ENCODE measurements at places on chromosomes 6 and 20.

DNA sequence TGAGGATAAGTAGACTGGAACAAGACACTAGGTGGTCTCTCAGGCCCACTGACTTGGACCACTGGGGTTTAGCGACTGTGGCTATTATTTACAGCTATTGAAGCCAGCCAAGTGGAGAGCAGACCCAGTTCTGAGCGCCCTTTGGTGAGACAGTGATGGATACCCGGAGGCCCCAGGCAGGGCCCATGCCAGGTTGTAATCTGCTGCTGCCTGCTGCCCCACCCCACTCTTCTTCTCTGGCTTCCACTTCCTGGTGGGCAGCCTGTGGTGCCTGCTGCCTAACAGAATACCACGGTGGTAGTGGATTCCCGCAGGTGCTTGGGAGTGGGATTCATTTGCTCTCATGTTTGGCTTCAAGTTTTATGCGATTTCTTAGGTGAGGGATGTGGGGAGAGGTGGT, 570 bp downstream of the RAB44 start:
- no peaks in the 10 kb centered on the region for H3K27me3 ChIP-seq
- peaks cover 40% of the 10 kb centered on the region for H3K4me1 ChIP-seq
- H3K27ac ChIP-seq, result no peak overlapping the region
- DNase-seq, result no peak
- H3K4me3 ChIP-seq, result no peak overlapping the region
- H3K36me3 ChIP-seq, result no peaks in the 10 kb centered on the region

DNA sequence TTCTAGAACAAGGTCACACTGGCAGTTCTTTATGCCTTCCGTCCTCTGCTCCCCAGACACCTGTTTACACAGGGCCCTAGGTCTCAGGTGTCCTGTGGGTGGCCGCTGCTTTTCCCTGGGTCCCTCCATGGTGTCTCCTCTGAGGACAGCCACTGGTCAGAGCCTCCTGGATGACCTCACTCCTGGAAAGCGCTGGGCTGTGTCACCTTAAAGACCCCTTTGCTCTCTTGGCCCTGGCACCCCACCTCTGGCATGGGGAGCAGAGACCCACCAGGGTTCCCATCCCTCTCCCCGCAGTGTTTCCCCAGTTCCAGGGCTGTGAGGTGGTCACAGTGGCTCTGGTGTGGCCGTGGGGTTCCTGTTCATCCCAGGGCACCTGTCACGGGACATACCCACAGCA, 33.9 kb downstream of the NTSR1 start:
- H3K4me1 ChIP-seq, result peaks cover 16% of the 10 kb centered on the region
- no peak overlapping the region for H3K27ac ChIP-seq
- H3K36me3 ChIP-seq, result no peaks in the 10 kb centered on the region
- no peak for DNase-seq
- H3K4me3 ChIP-seq, result no peak overlapping the region

GRCh38 chr20:48277266-48277665, 492.0 kb upstream of the SULF2 start:
- no peaks in the 10 kb centered on the region for H3K27me3 ChIP-seq
- no peak overlapping the region for H3K27ac ChIP-seq
- H3K4me1 ChIP-seq, result no peaks in the 10 kb centered on the region

GRCh38 chr20:24993337-24994185, 1.0 kb upstream of the APMAP start:
- peak overlapping the region; percentile 87 for H3K4me3 ChIP-seq
- H3K27me3 ChIP-seq, result no peaks in the 10 kb centered on the region
- no peaks in the 10 kb centered on the region for H3K36me3 ChIP-seq
- H3K27ac ChIP-seq, result peak overlapping the region; percentile 93
- DNase-seq, result peak; percentile 30
- H3K4me1 ChIP-seq, result peaks cover 29% of the 10 kb centered on the region

DNA sequence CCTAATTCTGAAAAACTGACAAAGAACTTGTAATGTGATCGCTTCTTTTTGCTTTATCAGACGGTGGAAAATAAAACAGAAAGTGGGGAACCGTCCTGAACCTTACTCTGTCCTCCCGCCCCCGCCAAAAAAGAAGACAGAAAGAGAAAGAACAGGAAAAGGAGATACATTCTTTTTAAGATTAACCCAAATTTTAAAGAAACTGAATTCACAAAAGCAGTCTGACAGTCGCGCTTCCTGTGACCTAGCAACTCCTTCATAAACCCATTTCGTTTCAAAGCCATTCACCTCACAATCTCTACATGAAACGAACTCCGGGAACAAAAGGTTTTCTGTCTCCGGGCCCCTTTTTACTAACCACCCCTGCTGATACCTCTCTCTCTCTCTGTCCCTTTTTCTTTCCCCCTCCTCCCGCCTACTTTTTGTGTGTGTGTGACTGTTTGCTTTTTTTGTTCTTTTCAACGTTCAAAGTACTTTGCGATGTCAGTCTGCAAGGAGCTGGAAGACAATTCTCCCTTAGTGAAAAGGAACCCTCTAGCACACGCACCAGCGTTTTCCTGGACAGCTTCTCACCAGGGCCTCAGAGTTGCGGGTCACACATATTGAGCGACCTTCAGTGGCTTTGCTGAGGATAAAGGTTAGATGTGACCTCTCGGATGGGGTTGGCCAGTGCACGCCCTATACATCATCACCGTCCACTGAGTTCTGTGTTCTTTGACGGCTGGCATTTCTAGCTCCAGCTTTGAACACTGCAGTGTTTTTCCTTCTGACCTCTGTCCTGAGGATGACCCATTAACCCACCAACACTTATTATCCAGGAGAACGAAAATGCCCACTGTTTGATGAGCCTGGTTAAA, 530 bp upstream of the NEDD9 start:
- DNase-seq, result no peak
- peaks cover 6% of the 10 kb centered on the region for H3K36me3 ChIP-seq
- peaks cover 37% of the 10 kb centered on the region for H3K4me1 ChIP-seq
- H3K27me3 ChIP-seq, result no peaks in the 10 kb centered on the region

Measured in B cell (primary cell).